ENCODE measurements at places on chromosomes 1 and 21. TPM values are rescaled to one million over a fixed set of nuclear protein-coding genes. Genes with fewer than 3 reads are reported as not detected.

Gene IBA57
- 8.3 TPM for total RNA-seq

Gene CLDN14
- total RNA-seq = not detected

Gene NUP210L
- total RNA-seq = 0.05 TPM

Gene HTR6
- total RNA-seq = not detected

Gene TRPM2
- not detected for total RNA-seq

Gene ABCG1
- total RNA-seq = 3.3 TPM

Gene SPRR2E
- not detected for total RNA-seq

DNA sequence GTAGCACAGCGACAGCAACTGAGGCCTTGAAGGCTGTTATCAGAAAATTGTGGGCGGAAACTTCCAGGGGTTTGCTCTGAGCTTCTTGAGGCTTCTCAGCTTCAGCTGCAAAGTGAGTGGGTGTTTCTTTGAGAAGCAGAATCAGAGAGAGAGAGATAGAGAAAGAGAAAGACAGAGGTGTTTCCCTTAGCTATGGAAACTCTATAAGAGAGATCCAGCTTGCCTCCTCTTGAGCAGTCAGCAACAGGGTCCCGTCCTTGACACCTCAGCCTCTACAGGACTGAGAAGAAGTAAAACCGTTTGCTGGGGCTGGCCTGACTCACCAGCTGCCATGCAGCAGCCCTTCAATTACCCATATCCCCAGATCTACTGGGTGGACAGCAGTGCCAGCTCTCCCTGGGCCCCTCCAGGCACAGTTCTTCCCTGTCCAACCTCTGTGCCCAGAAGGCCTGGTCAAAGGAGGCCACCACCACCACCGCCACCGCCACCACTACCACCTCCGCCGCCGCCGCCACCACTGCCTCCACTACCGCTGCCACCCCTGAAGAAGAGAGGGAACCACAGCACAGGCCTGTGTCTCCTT lies at the start of gene FASLG:
FASLG (plus strand) TSS at position 233 of the 583 bp plus-strand sequence; CDS start at position 332, 99 bp downstream.
- no peaks in the 10 kb centered on the region for H3K4me1 ChIP-seq
- no peak for DNase-seq
- no peak within 1 kb of the TSS for H3K27ac ChIP-seq

DNA sequence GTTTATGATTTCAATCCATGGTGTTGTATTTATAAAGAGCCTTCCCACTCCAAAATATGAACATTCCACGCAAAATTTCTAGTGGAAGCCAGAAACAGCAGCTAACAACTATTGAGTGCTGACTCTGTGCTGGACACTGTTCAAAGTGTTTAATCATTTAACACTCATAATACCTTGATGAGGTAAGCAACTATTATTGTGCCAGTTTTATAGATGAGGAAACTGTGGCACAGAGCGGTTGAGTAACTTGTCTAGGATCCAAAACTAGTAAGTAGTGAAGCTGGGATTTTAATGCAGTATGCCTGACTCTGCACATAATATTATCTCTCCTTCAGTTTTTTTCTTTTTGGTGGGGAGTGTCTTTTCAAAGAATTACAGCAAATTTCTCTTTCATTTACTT lies 228.3 kb downstream of the SLC35F3 start:
- H3K4me1 ChIP-seq = no peaks in the 10 kb centered on the region
- H3K4me3 ChIP-seq = no peak overlapping the region
- H3K36me3 ChIP-seq = no peaks in the 10 kb centered on the region
- H3K27ac ChIP-seq = no peak overlapping the region

DNA sequence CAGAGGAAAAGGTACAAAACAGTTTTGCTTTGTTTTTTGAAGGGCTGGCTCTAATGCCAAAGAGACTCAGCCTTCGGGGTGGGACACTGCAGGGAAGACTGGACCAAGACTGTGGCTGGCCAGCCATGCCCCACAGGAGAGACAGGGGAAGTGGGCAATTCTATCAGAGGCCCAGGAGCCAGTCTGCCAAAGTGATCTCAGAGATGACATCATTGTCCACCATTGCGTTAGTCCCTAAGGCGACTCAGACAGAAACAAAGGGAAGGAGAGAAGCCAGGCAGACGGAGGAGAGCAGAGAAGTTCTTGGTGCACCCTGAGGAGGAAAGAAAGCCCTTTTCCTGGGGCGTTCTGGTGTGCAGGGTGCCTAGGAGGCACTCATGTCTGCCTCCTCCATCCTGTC lies 26.4 kb downstream of the OPTC start:
- DNase-seq = no peak
- no peaks in the 10 kb centered on the region for H3K27me3 ChIP-seq
- peak overlapping the region; percentile 53 for H3K27ac ChIP-seq
- H3K4me1 ChIP-seq = peaks cover 85% of the 10 kb centered on the region
- no peaks in the 10 kb centered on the region for H3K36me3 ChIP-seq

DNA sequence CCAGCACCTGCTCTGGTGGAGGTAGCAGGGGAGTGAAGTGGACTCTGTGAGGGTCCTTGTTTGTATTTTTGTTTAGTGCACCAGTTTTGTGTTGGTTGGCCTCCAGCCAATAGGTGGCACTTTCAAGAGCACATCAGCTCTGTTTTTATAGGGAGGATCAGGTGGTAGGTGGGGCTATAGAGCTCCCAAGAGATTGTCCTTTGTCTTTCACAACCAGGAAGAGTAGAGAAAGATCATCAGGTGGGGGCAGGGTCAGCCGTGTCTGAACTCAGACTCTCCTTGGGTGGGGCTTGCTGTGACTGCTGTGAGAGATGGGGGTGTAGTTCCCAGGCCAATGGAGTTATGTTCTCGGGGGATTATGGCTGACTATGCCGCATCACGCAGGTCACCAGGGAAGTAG lies 159.8 kb downstream of the ZNF326 start:
- no peaks in the 10 kb centered on the region for H3K4me1 ChIP-seq
- peaks cover 2% of the 10 kb centered on the region for H3K27me3 ChIP-seq
- peaks cover 5% of the 10 kb centered on the region for H3K36me3 ChIP-seq

- DNase-seq = no peak
- H3K36me3 ChIP-seq = peaks cover 4% of the 10 kb centered on the region
- H3K27ac ChIP-seq = no peak overlapping the region
- H3K4me3 ChIP-seq = peak overlapping the region; percentile 48
- H3K4me1 ChIP-seq = peaks cover 13% of the 10 kb centered on the region
Observed at GRCh38 chr1:35575416-35575958, 2.4 kb downstream of the TFAP2E start.

- peaks cover 29% of the 10 kb centered on the region for H3K4me1 ChIP-seq
- DNase-seq = no peak
- H3K27me3 ChIP-seq = no peaks in the 10 kb centered on the region
- no peak overlapping the region for H3K27ac ChIP-seq
- H3K4me3 ChIP-seq = no peak overlapping the region
Observed at GRCh38 chr1:43306688-43307457, 6.1 kb downstream of the TIE1 start.

DNA sequence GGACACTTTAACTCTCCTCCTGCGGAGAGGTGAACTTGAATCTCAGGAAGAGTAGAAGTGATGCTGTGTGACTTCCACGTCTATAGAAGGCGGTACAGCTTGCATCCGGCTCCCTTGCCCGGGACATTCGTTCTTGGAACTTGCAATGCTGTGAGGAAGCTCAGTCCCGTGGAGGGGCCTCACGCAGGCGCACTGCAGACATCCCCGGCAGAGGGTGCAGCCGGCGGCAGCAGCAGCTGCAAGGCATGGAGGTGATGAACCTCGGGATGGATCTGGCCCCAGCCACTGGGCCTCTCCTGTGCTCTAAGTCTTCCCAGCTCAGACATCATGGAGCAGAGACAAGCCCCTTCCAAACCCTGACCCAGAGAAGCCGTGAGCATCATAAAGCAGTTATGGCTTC lies 61.8 kb upstream of the SOD1 start:
- H3K27ac ChIP-seq = no peak overlapping the region
- no peak for DNase-seq
- no peaks in the 10 kb centered on the region for H3K27me3 ChIP-seq
- H3K36me3 ChIP-seq = no peaks in the 10 kb centered on the region

DNA sequence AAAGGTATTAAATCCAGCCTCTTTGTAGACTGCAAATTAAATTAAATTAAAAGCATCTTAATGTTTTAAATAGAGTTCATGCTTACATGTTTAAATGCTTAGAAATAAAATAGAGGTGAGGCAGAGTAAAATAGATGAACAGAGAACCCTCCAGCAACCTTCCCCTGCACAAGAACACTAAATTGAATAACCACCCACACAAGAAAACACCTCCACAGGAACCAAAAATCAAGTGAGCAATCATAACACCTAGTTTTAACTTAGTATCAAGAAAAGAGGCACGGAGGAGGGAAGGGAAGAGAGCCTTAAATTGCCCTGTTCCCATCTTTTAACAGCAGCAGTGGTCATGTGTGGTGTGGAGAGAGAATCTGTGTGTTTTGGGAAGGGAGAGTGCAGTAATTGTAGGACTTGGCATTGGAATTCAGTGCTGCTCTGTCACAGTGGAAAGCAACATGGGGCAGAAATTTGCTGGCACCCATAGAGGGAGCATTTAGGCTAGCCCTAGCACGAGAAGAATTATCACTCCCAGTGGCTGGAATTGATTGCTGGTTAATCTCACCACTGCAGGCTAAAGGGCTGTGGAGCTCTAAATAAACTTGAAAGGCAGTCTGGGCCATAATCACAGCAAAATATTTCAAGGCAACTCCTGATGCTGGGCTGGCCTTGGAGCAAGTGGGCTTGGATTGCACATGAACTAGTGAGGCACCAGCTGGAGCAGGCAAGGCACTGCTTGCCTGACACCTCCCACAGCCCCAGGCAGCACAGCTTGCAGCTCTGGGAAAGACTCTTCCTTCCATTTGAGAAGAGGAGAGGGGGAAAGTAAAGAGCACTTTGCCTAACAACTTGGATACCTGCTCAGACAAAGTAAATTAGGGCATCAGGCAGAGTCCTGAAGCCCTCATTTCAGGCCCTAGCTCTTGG lies 1478.8 kb downstream of the NCAM2 start:
- H3K4me3 ChIP-seq = no peak overlapping the region
- no peaks in the 10 kb centered on the region for H3K27me3 ChIP-seq
- no peaks in the 10 kb centered on the region for H3K4me1 ChIP-seq
- no peak overlapping the region for H3K27ac ChIP-seq
- H3K36me3 ChIP-seq = no peaks in the 10 kb centered on the region

DNA sequence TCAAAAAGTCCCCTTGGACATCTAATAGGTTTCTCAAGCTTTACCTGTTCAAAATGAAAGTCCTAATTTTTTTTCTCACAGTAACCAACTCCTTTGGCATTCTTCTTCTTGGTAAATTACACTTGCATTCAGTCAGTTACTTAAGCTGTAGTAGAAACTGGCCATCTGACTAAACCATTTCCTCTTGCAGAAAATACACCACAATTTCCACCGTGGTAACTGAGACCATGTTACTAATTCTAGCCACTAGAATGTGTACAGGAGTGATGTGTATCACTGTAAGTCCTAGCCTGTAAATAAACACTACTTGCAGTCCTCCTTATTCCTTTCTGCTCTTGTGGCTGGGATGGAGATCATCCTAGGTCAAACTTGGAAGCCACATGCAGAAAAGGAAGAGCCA lies 965.4 kb upstream of the TMPRSS15 start:
- no peaks in the 10 kb centered on the region for H3K27me3 ChIP-seq
- no peak overlapping the region for H3K27ac ChIP-seq
- H3K4me3 ChIP-seq = no peak overlapping the region

Measured in neural crest cell (in vitro differentiated cells).